ENCODE measurements at places on chromosomes 2 and 18.
A peak's percentile ranks its signal among the peaks of the same experiment; 100 is the strongest.

DNA sequence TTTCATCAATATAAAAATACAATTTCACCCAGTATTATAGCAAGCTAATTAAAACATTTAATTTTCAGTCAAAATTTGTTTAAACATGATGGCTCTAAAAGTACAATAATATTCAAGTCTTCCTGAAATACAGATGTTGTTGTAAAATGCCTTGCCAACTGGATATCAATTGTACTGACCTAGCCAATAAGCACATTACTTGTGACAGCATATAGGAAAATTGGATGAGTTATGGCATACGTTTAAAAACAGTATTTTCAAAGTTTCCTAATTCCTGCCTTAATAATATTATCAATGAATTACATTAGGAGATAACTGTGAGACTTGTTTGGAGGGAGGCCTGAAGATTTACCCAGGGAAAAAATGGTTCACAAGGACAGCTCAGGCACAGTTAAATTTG lies 336.9 kb upstream of the CDH20 start:
- no peak for DNase-seq

GRCh38 chr2:229714080-229714735 lies at the start of gene DNER:
Gene DNER, minus strand, starts transcription at chr2:229714555. Its CDS starts 132 bp downstream, at chr2:229714423.
- DNase-seq: no peak

DNA sequence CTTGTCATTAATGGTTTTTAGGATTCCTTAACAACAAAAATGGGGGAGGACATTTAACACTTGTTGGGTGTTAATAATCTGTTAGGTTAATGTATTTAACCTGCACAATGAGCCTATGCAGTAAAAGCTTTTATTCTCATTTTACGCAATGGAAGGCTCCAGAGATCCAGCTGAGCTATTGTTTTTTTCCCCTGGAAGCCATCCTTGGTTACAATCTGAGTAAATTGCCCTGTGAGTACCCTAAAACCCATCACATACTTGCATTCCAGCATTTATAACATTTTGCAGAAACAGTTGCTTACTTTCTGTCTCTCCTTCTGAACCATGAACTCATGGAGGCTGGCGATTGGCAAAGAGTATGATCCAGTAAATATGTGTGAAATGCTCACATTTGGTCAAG lies 30.2 kb upstream of the DOCK10 start:
- no peak for DNase-seq

GRCh38 chr18:8116341-8117005 lies 492.8 kb upstream of the RAB12 start:
- no peak for DNase-seq

GRCh38 chr2:21422050-21422449 lies 298.3 kb downstream of the TDRD15 start:
- DNase-seq: no peak

- no peak for DNase-seq
Measured at GRCh38 chr2:64524604-64525316, 632 bp downstream of the AFTPH start.

- no peak for DNase-seq
Measured at GRCh38 chr2:218290316-218291261, 1.7 kb downstream of the TMBIM1 start.

GRCh38 chr18:74534981-74535649 lies 815 bp downstream of the CNDP1 start:
- no peak for DNase-seq

- DNase-seq: no peak
Measured at GRCh38 chr2:109058191-109058632, 69.2 kb upstream of the EDAR start.

GRCh38 chr2:85061896-85062295 lies 71.3 kb upstream of the TCF7L1 start:
- DNase-seq: no peak

DNA sequence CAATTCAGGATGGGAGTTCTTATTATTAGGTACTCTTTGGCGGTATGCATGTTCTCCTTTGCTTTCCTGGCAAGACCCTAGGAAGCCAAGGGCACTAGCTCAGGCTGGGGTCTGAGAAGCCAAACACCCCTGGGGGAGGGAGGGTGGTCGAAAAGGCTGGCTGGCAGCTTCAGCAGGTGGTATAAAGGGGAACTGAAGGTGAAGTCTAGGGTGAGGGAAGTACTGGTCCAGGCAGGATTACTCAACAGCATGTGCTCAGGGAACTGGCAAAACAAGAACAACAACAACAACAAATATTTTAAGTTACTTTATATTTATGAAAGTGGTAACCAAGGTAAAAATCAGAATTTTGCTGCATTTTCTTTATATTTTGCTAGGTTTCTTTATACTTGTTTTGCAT lies 40.7 kb upstream of the PCBP1 start:
- DNase-seq: no peak

DNA sequence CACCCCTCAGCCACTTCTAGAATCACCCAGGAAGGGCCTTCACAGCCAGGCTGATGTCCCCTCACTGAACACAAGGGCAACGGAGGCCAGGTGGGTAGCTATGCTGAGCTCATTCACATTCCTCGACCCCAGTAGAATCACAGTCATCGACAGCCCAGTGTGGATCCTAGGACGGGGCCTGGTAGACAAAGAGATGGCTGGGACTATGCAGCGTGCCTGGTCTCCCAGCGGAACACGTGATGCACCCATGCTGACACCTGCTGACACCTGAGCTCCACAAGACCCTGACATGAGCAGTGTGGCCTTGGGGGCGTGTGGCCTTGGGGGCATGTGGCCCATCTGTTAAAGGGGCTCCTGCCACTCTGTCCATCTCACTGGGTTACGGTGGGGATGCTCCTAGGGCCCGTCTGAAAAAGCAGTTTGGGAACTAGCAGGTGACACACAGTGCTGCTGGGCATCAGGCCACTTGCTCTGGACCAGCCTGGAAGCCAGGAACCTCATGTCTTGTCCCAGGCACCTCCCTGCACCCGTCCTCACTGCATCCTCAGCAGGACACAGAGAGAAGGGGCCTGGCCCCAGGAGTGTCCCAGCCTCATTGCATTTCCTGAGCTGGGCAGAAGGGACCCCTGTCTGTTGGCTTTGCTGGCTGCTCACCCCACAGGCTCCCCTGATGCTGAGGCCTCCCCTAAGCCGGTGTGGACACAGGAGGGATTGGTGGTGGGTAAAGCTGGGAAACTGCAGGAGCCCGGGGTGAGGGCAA lies 9.7 kb downstream of the ECEL1 start:
- DNase-seq: no peak

- peak; percentile 32 for DNase-seq
Measured at GRCh38 chr2:236176417-236176816, 8.2 kb upstream of the GBX2 start.

GRCh38 chr2:160783474-160783873 lies 289.9 kb upstream of the RBMS1 start:
- DNase-seq: peak; percentile 64

GRCh38 chr2:12412898-12413305 lies 303.8 kb upstream of the TRIB2 start:
- DNase-seq: peak; percentile 23

GRCh38 chr2:222563106-222563718 lies 92.7 kb downstream of the FARSB start:
- no peak for DNase-seq

DNA sequence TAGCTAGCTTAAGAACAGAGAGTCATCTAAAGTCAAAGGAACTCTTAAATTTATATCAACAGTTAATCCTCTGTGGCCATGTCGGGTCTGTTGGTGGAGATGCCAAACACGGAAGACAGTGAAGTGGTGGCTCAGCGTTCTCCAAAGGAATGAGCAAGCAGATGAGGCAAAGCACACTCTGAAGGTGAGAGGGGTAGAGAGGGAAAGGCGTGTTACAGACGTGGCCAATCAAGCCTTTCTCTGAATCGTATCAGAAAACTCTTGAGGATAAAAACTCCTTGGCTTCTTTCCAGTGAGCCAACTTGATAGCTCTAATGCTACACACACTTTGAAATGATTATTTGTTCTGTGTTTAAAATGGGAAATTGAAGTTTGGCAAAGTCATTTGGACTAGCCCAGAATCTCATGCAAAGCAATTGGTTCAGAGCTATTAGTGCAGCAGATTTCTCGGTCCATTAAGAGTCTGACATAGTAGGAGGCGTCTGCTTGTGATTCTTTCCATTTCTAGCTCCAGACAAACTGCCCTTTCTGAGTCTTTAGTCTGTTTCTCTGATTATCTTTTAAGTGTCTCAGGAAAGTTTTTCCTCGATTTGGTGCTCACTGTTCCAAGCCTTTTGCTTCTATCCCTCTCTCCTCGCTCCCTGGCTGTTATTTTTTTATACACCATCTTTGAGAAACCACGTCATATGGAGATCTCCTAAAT lies 57.5 kb upstream of the CPO start:
- DNase-seq: no peak

DNA sequence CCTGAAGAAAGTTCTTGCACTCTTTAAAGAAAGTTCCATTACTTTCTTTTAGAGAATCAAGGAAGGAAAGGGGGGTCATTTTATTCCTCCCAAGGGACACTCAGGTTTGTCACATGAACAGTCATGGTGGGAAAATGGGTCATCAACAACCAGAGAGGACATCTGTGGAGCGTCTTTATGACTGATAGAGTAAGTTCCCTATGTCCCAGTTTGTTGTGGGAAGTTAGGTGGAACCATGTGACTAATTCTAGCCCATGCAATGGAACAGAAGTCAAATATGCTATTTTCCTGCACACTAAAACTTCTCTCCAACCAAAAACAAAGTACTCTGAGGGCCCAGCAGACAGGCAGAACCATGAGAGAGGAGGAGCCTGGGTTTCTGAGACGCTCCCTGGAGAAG lies 165.6 kb upstream of the SERTAD2 start:
- DNase-seq: no peak

Data from fibroblast of upper back skin (primary cell).